NCI-H524 treated with DMSO at 0.1 percent for 48 hours (cell line): ENCODE measurements at places on chromosomes 7 and 10.

- no peak for DNase-seq
Measured at GRCh38 chr10:108868881-108869280, 1054.4 kb downstream of the XPNPEP1 start.

DNA sequence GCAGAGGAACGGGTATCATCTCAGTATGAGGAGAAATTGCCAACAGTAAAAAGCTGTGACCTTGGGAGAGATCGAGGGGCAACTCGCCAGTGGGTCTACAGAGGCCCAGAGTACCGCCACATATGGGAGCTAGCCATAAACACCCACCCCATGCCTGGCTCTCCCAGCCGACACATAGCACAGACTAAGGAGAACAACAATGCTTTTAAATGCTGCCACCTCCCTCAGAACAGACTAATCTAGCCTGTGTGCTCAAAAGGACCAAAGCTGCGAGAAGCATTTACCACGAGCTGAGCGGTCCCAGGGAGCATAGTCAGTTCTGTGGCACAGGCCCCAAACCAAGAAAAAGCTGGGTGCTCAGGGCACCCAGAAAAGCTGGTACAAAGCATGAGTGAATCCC, 73.3 kb downstream of the LSM5 start:
- no peak for DNase-seq

GRCh38 chr10:132900211-132900756, 42.1 kb downstream of the CFAP46 start:
- DNase-seq = no peak

DNA sequence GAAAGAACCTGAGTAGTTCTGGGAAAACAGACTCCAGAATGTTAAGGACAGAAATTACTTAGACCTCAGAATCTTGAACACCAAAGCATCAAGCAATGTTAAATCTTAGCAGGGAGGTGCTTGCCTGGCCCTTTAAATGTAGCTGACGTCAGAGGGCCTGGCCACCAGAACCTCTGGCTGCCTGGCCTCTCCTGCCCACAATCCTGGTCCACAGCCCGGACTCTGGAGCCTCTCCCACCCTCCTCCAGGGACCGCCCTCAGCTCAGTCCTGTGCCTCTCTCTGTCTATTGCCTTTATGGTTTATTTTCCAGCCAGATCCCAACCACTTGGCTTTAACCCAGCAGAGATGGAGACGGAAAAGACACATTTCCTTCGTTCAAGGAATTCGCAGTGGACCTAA, 42.2 kb upstream of the EGR2 start:
- DNase-seq = no peak

GRCh38 chr10:100103581-100103980, 21.9 kb upstream of the CPN1 start:
- no peak for DNase-seq

DNA sequence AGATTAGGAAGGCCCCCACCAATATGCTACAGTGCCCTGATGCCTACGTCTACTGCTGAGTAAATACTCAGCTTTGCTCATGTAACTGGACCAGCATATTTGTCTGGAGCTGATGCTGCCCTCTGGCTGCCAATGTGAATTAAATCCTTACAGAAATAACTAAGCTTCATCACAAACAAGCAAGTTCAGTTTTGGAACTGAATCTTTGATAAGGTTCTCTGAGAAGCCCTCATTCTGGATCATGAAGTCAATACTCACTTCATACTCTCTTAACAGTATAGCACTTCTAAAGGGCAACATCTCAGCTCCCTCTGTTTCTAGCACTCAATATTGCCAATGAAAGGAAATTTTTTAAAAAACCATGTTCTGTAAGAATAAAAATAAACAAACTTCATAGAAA, 246.7 kb downstream of the ETV1 start:
- DNase-seq = no peak

DNA sequence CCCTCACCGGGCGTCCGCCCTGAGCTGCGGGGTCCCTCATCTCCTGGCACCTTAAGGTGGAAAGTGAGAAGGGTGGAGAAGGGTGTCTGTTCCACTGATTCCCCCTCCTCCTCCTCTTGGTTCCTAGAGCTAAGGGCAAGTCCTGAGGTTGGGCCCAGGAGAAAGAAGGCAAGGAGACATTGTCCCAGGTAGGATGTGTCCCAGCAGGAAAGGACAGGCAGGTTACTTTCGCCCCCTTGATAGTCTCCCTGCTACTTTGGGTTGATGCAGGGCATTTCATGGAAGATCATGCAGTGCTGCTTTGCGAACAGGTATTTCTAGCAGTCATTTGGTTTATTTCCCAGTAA, 582 bp downstream of the STEAP2 start:
- DNase-seq = no peak

- no peak for DNase-seq
Measured at GRCh38 chr7:111043561-111043960, 47.4 kb upstream of the LRRN3 start.

DNA sequence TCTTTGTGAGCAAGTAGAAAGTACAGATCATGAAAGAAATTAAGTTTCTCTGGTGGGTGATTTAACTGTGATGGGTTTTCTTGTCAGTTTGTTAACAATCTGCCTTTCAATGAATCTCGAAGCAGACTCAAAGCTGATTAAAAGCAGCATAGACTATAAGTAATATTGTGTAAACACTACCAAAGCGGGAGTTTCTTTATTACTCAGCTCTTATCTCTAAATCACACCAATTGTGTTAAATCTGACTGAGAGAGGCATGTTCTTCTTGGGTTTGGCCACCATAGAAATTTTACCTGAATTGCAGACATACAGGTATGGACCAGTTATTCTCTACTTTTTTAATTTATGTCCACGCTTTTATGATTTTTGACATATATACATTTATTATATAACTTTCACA, 65.2 kb downstream of the DKK1 start:
- DNase-seq = no peak

DNA sequence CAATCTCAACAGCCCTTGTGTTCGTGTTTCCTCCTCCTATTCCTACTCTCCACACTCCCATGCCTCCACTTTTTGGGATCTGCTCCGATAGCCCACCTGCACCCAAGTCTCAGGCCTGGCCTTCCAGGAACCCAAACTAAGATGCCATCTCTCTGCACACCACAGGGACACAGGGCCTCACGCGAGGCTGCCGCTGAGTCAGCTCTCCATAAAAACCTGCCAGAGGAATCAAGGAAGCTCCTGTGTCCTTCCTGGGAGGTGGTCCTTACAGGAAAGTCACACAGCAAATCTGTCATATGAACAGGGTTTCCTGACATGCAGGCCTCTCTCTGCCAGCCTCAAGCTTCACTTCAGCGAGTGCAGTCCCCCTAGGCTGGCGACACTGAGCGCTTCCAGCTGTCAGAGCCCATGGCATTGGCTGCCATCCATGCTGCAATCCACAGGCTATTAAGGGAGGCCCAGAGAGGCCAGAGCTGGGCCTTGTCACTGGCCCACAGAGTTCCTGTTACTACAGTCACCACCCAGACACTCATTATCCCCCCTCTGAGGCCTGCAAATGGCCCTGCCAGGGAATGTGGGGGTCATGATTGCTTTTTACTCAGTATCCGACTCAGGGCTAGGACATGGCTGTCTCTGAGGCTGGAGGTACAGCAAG, 151.4 kb downstream of the OAT start:
- no peak for DNase-seq

- no peak for DNase-seq
Measured at GRCh38 chr10:103845972-103846371, 9.4 kb downstream of the SH3PXD2A start.
